ENCODE measurements at places on chromosomes 3 and 15.

- DNase-seq = no peak
These were observed 472.7 kb upstream of the NR2F2 start for GRCh38 chr15:95857758-95858157.

GRCh38 chr3:42762046-42762724 is 10.9 kb downstream of the CCDC13 start:
- DNase-seq = no peak

GRCh38 chr15:71015342-71015741 is 99.9 kb upstream of the THSD4 start:
- DNase-seq = no peak

- no peak for DNase-seq
These were observed 41.4 kb downstream of the VGLL4 start for GRCh38 chr3:11602239-11602840.

GRCh38 chr3:38454178-38454883 is 641 bp downstream of the ACVR2B start:
- peak; percentile 39 for DNase-seq

GRCh38 chr3:185986198-185986777 is 48.5 kb upstream of the TRA2B start:
- peak; percentile 46 for DNase-seq

- DNase-seq = no peak
These were observed 13.9 kb downstream of the CRYBG3 start for GRCh38 chr3:97835761-97836160.

DNA sequence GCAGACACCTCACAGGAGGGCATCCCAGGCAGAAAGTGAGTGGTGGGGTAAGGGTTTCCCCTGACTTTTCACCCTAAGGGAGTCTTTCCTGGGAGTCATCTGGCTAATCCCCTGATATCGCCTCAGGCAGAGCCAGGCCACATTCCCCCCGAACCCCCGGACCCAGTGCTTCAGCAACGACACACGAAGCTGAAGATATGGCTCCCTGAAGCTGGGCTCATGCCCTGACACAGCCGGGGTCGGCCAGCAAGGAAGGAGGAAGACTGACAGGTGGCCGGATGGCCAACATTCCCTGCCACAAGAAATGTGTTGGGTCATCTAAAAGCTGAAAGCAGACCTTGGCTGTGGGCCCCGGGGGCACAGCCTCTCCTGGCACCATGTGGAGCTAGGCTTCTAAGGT is 14.4 kb downstream of the CHST13 start:
- no peak for DNase-seq

DNA sequence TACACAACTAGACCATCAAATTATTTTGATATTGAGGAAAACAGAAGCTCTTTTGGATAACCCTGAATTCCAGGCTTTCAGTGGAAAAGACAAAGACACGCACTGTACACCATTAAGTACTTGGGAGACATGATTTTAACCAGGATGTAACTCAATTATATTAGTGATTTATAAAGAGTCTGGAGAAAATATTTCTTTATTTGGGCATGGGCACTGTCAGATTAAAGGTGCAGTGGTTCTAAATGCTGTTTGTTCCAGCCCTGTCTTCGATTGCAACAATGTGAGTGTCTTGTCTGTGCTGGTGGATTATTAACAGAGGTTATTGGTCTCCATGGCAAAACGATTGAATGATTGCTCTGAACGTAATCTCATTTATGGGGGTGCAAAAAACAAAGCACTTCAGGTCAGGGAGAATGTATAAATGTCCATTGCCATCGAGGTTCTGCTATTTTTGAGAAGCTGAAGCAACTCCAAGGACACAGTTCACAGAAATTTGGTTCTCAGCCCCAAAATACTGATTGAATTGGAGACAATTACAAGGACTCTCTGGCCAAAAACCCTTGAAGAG is at the start of gene TM4SF4:
Gene TM4SF4, plus strand, starts transcription at position 448 of the 568 bp plus-strand sequence. CDS start 181 bp downstream, outside the sequence.
- no peak for DNase-seq

GRCh38 chr3:184045995-184046394 is 6.9 kb upstream of the HTR3C start:
- DNase-seq = no peak

DNA sequence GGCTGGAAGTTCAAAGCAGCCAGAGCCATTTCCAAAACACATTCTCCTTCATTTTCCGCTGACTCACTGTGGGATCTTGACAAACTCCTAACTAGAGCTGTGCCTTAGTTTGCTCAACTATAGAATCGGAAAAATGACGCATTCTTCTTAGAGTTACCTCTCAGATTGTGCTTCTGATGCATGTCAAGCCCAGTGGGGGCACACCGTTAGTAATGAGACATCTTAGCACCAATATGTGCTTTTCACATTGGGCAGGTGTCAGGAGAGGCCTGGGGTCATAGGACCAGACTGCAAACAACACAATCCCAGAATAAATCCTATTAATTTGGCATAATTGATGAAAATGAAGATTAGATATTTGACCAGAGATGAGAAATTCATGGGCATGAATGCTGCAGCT is 71.3 kb upstream of the UBE3A start:
- no peak for DNase-seq

- DNase-seq = no peak
These were observed 270.7 kb upstream of the SLITRK3 start for GRCh38 chr3:165466856-165467255.

DNA sequence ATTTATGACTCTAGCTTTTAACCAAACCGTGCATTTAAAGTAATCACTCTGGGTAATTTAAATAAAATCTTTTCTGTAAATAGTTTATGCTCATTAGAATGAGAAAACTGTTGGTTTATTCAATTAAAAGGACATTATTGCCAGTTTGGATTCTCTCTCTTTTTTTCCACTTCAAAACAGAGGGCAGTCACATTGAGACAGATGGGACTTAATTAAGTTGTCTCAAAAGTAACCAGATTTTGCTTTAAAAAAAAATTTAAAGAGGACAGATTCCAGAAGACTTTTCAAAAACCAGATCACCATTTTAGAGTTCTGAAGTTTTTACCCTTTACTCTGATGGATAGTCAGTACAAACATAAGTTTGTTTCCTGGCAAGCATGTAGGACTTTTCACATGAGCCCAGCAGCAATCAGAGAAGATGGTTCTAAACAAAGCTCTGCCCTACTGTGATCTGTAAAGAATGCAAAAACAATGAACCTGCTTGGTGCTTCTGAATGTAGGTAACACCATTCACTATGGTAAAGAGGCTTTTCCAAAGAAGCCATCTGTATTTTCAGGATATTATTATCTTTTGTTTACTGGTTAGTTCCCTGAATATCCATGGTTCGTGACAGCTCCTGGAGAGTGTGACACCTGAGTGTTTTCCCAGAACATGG is 136.2 kb downstream of the LRTM1 start:
- DNase-seq = no peak

GRCh38 chr3:43525386-43525785 is 96.4 kb downstream of the ANO10 start:
- DNase-seq = no peak

DNA sequence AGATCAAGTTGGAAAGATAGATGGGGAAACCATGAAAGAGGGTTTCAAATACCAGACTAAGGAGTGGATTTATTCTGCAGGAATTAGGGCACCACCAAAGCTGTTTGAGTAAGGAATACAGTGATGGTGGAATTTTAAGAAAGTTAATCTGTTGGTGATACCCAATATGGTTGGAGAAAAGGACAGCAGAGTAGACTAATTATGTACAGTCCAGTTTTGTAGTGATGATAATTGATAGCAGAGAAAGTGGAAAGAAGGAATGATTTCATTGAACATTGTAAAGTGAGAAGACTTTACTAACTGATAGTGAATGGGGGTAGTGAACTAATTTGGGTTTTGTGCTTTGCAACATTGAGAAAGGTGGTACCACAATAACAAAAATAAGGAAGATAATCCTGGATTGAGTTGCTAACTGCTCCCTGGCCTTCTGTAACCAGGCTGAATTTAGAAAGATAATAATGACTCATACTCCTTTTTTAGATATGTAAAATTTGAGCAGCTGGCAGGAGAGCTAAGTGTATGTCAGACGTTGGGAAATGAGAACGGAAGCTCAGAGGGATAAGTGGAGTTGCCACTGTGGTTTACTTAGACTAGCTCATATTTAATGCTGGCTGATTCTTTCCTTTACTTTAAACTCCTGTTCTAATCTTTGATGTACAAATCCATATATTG is 16.9 kb downstream of the TCAIM start:
- no peak for DNase-seq

GRCh38 chr3:15979495-15979894 is 181.7 kb upstream of the ANKRD28 start:
- DNase-seq = no peak

- peak; percentile 76 for DNase-seq
These were observed 170.2 kb upstream of the NR2F2 start for GRCh38 chr15:96160269-96160668.

DNA sequence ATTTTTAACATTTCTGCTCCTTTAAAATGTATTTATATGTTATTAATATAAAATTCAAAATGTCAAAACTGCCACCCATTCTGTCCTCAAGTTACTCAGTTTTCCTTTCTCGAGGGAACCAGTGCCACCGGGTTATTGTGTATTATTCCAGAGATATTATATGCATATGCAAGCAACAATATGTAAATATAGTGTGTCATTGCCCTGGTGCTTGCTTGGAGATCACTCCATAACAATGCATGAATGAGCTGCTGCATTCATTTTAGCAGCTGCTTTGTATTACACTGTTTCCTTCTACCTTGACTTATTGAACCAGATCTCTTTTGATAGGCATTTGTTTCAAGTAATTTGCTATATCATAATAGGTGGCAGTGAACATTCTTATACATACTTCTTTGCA is 509.1 kb downstream of the MCTP2 start:
- no peak for DNase-seq

- DNase-seq = no peak
These were observed 91.5 kb downstream of the ADAMTS17 start for GRCh38 chr15:100250176-100250800.

DNA sequence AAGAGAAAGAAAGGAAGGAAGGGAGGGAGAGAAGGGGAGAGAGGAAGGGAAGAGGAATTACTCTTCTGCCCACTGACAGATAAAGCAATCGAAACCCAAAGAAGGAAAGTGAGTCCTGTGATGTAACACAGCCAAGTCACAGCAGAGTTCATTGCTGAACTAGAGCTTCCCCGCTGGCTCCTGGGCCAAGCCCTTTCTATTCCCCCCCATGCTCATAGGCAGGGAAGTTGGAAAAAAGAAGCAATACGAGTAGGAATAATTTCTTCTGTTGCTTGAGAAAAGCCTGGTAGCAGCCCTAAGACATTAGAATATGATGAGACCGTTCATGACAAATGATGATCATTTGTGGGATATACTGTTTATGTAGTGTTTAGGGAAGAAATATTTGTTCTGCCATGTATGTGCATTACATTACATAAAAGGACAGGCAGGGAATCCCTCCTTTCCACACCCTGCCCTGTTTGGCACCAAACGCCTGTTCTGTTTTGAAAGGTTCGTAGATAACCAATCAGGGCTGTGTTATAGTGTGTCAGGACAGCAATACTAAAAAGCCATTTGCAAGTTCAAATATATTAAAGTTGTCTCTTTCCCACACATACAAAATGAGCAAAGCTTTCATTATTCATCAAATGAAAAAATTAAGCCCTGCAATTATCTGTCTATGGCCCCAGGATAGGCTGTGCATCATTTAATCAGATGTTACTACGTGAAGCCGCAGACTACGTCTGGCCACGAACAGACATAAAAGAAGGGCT is 111.0 kb upstream of the TRPM1 start:
- DNase-seq = no peak

- DNase-seq = no peak
These were observed 74.9 kb downstream of the SEMA6D start for GRCh38 chr15:47792231-47792630.

GRCh38 chr3:37229740-37230139 is 55.4 kb upstream of the LRRFIP2 start:
- DNase-seq = no peak

- no peak for DNase-seq
These were observed 109.6 kb downstream of the FNDC3B start for GRCh38 chr3:172148702-172149565.

- no peak for DNase-seq
These were observed 16.5 kb downstream of the GORASP1 start for GRCh38 chr3:39090922-39091321.
